Stimulated activated CD8-positive, alpha-beta memory T cell treated with anti-CD3 and anti-CD28 coated beads, Interleukin-15, amount 100 ng/mL, for 24 hours (primary cell): ENCODE measurements at places on chromosomes 1 and 21.

GRCh38 chr1:58900396-58900795 lies 116.5 kb upstream of the JUN start:
- DNase-seq: no peak

DNA sequence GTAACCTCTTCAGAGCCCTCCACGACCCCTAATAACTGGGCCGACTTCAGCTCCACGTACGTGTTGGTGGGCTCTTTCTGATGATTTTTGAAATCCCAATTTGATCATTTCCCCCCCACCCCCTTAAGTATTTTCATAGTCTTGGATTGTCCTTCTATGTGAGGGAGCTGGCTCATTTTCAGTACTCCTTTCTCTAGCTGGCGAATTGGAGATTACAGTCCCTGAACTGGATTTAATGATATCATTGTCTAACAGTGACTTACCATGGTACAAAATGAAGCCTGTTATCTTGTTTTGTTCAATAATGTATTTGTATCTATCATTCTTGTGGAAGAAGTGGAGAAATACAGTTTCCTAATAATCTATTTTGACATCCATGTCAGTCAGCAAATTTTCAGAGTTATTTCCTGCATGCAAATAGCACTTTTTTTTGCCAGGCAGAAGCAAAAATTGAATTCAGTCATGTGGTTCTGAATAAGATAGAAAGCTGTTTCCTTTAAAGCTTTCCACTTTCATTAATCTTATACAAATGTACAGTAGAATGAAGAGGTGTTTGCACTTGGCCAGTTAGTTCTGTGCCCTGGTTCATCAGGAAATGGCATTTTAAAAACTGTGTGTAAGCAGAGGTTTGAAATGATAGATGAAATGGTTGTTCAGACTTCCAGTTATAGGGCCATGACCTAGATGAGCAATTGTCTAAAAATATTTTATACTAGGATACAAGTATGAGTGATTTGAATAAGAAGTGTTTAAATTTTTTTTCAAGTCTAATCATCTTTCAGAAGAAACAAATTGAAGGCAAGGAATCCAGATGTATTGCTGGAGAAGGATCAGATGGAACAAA lies 104.2 kb downstream of the ATP5PO start:
- DNase-seq: no peak

DNA sequence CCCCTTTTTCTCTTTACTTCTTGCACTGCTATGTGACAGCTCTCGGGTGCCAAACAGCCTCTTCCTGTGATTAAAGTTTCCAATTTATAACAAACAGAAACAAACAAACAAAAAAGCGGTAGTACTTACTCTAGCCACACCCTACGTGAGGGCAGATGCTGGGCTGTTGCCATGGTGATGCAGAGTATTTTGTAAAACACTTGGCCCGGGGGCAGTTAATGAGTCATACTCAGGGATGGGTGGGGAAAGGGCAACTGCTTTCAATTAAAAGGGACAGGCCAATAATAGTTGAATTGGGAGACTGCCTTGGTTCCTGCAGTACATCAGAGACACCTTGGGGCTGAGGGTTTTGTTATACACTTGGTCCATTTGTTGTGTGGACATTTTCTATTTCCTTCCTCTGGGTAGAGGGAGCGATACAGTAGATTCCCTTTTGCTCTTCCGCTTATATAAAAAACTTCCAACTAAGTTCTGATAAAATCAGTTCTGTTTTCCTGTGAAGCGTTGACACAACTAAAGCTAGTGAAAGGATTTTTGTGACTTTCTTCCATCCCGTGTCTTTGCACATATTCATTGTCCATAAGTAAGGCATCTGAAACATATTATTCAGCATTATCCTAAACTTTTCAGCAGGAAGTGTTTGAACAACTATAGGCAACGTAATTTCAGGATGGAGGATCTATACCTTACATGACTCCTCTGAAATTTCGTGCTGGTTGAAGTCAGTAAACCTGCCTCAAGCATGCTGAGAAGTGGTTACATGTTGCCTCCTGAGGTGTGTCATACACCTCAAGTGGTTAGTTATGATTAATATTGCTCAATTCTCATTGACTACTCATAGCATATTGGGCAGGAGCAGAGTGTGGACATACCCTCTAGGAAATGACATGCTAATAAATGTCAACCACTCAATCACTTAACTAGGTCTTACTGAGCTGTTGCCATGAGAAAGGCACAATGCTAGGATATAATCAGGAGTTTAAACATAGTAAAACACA lies 36.7 kb upstream of the THEM4 start:
- peak; percentile 33 for DNase-seq

- no peak for DNase-seq
Measured at GRCh38 chr1:219324171-219324570, 150.5 kb downstream of the LYPLAL1 start.

DNA sequence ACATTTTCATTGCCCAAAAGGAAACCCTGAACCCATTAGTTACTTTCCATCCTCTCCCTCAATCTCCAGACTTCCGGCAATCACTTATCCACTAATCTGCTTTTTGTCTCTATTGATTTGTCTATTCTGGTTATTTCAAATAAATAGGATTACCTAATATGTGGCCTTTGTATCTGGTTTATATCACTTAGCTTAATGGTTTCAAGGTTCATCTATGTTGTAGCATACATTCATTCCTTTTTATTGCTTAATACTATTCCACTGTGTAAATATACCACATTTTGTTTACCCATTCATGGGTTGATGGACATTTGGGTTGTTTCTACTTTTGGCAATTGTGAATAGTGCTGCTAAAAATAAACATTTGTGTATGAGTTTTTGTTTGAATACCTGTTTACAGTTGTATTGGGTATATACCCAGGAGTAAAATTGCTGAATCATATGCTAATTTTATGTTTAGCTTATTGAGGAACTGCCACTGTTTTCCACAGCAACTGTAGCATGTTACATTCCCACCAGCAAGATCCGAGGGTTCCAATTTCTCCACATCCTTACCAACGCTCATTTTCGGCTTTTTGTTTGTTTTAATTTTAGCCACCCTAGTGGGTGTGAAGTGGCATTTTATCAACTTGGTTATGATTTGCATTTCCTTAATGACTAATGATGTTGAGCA lies 2.5 kb upstream of the SLC25A44 start:
- DNase-seq: no peak

- no peak for DNase-seq
Measured at GRCh38 chr1:93738926-93739325, 57.3 kb upstream of the BCAR3 start.

DNA sequence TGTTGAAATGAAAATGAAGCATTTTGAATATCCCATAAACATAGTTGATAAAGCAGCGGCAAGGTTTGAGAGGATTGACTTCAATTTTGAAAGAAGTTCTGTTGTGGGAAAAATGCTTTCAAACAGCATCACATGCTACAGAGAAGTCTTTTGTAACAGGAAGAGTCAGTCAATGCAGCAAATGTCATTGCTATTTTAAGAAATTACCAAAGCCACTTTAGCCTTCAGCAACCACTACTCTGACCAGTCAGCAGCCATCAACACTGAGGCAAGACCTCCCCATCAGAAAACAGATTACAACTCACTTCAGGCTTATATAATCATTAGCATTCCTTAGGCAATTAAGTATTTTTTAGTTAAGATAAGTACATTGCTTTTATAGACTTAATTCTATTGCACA lies 33.8 kb upstream of the FCRL3 start:
- DNase-seq: no peak

DNA sequence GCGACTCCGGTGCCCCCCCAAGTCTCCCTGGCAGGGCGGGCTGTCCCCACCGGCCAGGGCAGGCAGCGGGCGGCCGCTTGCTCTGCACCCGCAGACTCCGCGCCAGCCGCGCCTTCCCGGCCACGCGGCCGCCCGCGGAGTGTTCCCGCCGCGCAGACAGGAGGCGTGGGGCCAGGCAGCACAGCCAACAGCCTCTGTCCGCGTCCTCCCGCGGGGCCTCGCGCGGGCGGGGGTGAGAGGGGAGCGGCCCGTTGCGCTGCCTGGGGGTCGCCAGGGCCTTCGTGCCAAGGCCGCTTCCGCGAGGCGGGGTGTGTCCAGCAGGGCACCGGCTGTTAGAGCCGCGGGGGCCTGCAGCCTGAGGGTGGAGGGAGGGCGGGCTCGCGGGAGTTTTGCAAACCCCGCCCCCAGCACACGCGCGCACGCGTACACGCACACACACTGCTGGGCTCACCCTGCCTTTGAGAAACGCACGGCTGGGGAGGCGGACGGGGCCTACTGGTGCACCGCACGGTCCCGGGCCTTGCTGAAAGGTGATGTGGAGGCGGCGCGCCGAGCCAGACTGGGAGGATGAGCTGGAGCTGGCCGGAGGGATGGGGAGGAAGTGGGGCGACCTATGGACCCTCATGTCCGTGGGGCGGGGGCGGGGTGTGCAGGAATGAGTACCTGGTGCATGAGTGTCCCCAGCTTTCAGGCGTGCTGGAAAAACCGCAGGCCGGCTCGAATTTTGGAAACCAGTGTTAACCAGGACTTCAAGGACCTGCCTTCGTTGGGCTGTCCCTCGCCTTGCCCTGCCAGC lies 41.5 kb downstream of the KIAA1614 start:
- DNase-seq: peak; percentile 31

GRCh38 chr1:218299416-218299815 lies 14.3 kb downstream of the RRP15 start:
- DNase-seq: no peak

GRCh38 chr1:173161510-173162221 lies 45.5 kb downstream of the TNFSF4 start:
- DNase-seq: no peak

DNA sequence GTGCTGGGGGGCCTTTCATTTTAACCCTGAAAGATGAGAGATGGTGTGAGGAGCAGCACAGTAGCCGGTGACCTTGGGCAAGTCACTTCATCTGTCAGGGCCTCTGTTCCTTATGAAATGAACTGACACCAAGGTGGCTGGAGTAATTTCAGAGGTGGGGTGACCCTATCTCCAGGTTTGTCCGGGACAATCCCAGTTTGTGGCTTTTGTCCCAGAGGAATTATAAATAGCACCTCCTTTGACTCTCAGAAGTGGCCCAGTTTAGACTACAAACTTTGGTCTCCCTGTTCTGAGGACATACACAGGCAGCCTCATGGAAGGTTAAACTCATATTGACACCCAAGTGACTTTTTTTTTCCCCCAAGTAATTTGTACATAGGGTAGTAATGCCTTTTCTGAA lies 14.6 kb downstream of the ACTN2 start:
- no peak for DNase-seq

GRCh38 chr1:45148209-45148825 lies 58.1 kb downstream of the ZSWIM5 start:
- no peak for DNase-seq

- DNase-seq: no peak
Measured at GRCh38 chr21:42411197-42411869, 7.6 kb downstream of the UBASH3A start.

DNA sequence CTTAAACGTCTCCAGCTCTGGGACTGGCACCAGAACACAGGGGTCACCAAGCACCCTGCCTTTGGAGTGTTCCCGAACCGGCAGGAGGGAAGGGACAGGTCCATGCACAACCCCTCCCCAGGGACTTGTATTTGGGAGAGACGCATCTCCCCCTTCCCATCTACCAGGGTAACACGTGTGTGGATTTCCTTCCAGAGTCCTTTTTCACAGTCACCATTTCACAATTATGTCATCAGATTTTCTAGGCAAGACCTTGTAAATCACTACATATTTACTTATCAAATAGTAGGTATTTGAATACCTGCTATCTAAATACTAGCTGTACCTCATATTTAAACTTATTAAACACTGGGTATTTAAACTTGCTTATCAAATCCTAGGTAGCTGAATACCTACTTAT lies 57.4 kb upstream of the AJAP1 start:
- DNase-seq: no peak

GRCh38 chr21:31176725-31177124 lies 138.4 kb upstream of the KRTAP19-8 start:
- DNase-seq: no peak

- no peak for DNase-seq
Measured at GRCh38 chr1:218350801-218351266, 5.7 kb downstream of the TGFB2 start.

DNA sequence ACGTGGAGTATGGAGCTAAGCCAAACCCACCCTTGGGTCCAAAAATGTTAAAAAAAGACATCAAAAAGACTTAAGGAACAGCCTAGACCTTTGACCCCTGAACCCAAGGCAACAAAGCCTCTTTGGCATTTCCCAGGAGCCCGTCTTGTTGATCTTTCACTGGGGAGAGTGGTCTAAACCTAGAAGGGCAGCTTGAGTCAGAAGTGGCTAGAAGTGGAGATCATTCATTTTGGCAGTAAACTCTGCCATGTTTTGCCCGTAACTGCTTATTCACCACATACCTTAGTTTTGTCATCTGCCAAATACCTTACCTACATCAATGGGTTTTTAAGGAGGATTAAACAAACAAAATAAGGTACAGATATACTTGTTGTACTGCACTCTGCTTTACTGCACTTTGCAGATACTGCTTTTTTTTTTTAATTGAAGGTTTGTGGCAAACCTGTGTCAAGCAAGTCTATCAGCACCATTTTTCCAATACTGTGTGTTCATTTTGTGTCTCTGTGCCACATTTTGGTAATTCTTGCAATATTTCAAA lies 1.7 kb upstream of the CTSE start:
- no peak for DNase-seq

GRCh38 chr1:97119260-97120158 lies 397.9 kb downstream of the PTBP2 start:
- DNase-seq: no peak

DNA sequence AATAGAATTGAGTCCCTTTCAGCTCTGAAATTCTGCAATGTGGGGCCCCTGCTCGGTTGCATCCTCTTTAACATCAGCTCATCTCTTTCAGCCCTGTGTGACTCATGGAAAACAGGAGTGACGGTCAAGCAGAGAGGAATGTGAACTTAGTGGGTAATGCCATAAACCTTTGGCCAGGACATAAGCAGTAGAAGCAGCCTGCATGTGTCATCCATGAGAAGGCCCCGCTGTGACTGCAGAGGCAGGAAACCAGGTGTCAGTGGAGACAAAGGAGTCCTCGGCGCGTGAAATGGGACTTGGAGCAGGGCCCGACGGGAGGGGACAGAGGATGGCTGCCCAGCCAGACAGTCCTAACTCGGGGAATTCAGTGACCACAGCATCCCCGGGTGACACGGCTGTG lies 21.1 kb upstream of the EPHB2 start:
- DNase-seq: no peak

DNA sequence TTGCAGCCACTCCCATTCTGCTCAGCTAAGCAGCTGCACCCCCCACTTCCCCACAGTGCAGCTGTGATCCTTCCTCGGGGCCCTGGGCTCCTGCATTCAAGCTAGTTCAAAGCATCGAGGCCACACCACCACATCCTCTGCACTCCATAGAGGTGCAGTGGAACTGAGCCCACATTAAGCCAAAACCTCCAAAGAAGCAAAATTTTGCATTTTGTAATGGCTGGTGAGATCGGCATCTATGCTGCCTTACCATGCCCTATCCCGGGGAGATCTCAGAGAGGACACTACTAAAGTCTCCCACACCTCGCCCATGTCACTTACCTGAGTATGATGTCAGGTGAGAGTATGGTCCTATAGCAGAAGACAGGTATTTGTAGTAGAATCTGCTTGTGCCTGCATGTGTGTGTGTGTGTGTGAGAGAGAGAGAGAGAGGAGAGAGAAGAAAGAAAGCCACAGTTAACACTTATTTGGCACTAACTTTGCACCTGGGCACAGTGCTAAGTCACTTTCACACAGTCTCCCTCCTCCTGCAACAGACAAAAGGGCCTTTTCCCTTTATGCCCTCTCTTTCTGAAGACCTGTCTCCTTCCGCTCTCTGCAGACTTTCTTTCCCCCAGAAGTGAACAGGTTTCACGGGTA lies 89.8 kb downstream of the KIF14 start:
- no peak for DNase-seq

- no peak for DNase-seq
Measured at GRCh38 chr1:3740042-3740441, 12.2 kb upstream of the CCDC27 start.

GRCh38 chr1:79197421-79197820 lies 190.9 kb upstream of the ADGRL4 start:
- DNase-seq: no peak

GRCh38 chr1:108669679-108670078 lies 8.8 kb upstream of the HENMT1 start:
- DNase-seq: no peak
